ENCODE measurements at places on chromosomes 16 and 17.

DNA sequence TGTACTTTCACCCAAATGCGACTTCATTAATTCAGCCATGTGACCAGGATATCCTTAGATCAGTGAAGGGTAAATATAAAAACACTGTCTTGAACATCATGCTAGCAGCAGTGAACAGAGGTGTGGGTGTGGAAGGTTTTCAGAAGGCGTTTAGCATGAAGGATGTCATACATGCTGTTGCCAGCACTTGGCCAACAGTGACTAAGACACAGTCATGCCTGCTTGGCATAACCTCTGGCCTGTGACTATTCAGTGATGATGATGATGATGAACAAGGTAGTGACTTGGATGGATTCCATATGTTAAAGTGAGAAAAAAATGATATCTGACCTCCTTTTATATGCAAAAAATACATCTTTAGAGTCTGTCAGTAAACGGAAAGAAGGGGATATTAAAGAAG, 97.9 kb downstream of the MAP2K4 start:
- DNase-seq, result no peak

DNA sequence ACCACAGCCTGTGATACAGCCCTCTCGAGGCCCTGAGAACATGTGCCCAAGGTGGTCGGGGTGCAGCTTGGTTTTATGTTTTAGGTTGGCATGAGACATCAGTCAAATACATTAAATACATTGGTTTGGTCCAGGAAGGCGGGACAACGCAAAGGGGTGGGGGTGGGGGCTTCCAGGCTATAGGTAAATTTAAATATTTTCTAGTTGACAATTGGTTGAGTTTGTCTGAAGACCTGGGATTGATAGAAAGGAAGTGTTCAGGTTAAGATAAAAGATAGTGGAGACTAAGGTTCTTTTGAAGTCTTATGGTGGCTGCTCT, 1.2 kb upstream of the ZKSCAN2 start:
- peak; percentile 34 for DNase-seq

DNA sequence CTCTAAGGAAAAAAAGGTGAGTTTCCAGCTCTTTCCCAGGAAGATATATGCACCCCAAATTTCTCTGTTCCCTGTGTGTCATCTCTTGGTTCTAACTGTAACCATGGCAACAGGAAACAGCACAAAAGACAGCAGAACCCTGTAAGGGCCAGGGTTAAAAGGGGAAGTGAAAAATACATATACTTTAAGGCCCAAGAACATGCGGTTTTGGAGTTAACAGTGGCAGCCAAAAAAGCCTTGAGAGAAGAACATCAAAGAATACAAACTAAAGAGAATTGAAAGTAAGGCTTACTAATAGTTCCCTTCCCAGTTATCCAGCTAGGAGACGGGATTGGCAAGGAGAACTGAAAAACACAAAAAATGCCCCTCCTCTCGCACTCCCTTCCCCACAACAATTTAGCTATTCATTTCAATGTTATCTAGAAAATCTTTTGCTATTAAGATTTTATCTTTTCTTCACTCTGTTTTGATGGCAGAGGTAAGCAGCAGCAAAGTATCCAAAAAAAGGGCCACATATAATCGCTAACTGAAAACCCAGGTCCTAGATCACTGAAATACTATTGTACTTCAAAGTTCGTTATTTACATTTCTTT, 1.5 kb downstream of the SPOP start:
- peak; percentile 74 for DNase-seq

DNA sequence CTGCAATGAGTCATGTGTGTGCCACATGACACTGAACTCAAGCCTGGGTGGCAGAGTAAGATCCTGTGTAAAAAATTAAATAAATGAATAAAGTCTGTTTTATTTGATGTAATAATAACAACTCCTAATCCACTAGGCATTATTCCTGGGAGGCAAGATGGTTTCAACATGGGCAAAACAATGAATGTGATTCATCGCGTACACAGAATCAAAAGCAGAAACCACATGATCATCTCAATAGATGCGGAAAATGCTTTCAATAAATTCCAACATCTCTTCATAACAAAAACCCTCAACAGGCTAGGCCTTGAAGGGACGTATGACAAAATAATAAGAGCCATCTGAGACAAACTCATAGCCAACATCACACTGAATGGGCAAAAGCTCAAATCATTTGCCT, 195.4 kb downstream of the CDH11 start:
- no peak for DNase-seq

GRCh38 chr17:52420555-52421078, 262.1 kb upstream of the CA10 start:
- DNase-seq, result no peak

- peak; percentile 78 for DNase-seq
Measured at GRCh38 chr16:2005646-2006045, 4.0 kb downstream of the ZNF598 start.

DNA sequence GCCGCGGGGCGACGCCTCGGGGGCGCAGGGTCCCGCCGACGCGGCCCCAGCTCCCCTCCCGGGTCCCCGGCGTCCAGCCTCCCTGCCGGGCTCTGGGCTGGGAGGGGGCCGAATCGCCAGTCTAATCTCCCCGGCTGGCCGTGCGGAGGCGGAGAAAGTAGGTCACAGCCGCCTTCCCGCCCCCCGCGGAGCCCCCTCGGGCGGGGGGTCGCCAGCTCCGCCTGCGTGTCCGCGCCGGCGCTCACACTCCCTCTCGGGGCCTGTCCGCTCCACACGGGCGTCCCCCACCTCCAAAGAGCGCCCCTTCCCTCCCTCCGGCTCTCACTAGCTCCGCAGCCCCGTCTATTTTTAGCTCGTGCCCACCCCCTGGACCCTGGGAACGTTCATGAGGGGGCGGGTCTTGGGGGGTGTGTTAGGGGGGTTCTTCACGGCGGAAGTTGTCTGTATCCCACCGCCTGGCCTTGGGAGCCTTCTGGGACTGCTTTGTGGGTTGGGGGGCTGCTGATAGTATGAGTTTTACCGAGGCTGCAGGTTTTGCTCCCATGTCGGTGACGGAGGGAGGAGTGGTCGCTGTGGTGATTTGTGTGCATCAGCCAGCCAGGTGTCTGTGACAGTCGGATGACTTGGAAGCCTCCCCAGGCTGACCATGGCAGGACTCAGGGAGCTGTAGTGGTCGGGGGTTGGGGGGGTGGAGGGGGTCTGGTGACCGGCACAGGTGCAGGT, 1.1 kb downstream of the ATP1B2 start:
- no peak for DNase-seq

DNA sequence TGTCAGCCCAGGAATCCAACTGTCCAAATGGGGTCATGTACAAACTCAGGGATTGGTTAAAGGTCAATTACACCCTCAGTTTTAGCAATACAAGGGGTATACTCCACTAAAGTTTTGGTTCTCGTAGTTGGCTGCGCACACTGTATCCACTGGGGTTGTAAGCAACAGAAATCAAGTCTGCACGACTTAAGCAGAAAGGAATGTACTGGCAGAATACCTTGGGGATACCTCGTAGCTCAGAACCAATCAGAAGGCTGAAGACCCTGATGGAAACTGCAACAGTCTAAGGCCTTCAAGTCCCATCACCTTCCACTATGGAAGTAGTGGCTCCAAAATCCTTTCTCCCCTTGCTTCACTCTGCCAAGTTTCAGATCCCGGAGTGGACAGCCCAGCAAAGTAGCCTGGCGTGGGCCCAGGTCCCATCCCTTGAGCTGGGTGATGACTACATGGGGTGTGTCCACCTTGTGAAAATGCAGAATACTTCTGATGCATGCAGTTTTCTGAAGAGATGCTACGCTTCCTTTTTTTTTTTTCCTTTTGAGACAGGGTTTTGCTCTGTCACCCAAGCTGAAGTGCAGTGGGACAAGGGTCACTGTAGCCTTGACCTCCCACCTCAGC, 21.1 kb upstream of the RPH3AL start:
- no peak for DNase-seq

- no peak for DNase-seq
Measured at GRCh38 chr17:51508048-51508447, 247.7 kb downstream of the UTP18 start.

DNA sequence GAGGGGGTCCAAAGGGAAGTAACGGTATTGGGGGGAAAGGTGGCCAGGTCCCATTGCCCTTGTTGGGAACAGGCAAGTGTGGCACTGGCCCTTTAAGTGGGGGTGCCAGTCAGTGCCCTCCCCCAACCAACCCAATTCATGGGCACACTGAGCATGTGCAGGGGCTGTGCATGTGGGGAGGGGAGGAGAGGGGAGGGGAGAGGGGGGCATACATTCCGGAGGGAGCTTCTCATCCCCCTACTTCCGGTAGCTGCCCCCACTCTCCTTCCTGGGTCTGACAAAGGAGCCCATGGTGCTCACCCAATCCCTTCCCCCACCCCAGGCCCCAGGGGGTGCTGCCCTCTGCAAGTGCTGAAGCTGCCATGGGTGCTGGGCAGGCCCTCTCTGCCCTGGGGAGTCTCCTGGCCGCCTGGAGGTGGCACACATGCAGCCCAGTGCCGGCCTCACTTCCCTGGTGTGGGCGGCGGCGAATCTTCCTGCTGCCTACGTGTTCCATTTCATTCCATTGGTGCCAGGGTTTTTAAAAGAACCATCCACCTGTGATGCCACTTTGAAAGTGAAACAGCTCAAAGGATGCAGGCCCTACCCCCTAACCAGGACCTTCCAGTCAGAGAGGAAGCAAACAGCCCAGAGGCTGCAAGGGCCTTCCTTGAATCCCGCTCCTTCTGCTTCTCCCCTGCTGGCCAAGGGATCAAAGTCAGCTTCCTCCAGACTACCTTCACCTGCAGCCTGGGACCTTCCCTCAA, 11.0 kb downstream of the HEXIM2 start:
- DNase-seq, result peak; percentile 44

- no peak for DNase-seq
Measured at GRCh38 chr17:18285296-18285695, 24.8 kb downstream of the MIEF2 start.

- no peak for DNase-seq
Measured at GRCh38 chr16:88983771-88984687, 7.0 kb upstream of the CBFA2T3 start.

- DNase-seq, result no peak
Measured at GRCh38 chr16:79816081-79816497, 215.6 kb upstream of the MAF start.

GRCh38 chr16:50581845-50582244, 33.6 kb downstream of the NKD1 start:
- no peak for DNase-seq

DNA sequence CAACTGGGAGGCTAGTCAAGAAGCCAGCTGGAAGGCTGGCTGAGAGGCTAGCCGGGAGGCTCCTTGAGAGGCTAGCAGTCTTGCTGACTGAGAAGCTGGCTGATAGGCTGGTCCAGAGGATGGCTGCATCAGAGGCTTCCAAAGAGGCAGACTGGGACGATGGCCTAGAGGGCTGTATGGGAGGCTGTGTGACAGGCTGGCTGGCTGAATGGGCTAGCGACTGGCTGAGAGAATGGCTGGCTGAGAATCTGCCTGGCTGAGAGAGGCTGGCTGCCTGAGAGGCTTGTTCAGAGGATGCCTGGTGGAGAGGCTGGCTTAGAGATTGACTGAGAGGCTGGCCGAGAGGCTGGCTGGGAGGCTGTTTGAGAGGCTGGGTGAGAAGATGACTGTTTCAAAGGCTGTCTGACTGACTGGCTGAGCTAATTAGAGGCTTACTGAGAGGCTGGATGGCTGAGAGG, 34.8 kb upstream of the ACSM2B start:
- DNase-seq, result no peak

DNA sequence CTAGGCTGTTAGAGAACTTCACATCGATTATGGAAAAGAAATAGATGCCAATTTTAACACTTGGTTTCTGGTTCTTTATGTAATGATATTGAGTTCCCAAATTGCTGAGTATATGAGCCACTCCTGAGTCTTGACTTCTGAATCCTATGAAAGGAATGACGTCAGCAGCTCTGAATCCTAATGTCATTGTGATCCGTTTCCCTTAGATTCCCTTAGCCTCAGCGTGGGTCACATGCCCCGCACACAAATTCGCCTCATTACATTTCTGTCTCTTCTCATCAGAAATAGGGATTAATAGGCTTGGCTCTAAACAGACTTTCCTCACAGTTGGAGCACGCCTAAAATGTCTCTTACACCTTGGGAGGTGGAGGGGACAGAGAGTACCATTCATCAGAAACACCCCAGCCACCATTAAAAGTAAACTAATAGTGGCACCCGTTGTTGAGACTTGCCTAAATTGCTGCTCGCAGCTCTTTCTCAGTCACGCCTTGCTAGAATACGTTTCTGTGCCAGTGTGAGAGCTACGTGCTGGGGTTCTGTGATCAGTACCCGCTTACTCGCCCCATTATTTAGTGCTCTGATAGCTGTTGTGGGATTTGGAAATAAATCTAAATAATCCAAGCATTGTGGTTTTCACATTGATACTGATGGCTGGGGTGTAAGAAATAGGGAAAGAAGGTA, 7.1 kb downstream of the MRM3 start:
- no peak for DNase-seq

DNA sequence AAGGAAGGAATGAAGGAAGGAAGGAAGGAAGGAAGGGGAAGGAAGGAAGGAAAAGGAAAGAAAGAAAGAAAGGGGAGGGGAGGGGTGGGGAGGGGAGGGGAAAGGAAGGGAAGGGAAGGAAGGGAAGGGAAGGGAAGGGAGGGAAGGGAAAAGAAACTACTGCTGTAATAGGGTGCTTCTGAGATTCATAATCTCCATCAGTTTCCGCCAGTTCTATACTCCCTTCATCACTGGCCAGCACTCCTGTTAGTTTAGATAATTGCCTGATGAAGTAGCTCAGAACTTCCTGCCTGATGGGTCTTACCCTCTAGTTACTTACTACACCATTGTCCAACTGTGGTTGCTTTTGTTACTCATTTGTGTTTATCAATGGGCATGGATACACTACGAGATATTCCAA, 2.0 kb upstream of the KRTAP9-6 start:
- no peak for DNase-seq

GRCh38 chr17:45854209-45854608, 9.5 kb downstream of the SPPL2C start:
- no peak for DNase-seq

DNA sequence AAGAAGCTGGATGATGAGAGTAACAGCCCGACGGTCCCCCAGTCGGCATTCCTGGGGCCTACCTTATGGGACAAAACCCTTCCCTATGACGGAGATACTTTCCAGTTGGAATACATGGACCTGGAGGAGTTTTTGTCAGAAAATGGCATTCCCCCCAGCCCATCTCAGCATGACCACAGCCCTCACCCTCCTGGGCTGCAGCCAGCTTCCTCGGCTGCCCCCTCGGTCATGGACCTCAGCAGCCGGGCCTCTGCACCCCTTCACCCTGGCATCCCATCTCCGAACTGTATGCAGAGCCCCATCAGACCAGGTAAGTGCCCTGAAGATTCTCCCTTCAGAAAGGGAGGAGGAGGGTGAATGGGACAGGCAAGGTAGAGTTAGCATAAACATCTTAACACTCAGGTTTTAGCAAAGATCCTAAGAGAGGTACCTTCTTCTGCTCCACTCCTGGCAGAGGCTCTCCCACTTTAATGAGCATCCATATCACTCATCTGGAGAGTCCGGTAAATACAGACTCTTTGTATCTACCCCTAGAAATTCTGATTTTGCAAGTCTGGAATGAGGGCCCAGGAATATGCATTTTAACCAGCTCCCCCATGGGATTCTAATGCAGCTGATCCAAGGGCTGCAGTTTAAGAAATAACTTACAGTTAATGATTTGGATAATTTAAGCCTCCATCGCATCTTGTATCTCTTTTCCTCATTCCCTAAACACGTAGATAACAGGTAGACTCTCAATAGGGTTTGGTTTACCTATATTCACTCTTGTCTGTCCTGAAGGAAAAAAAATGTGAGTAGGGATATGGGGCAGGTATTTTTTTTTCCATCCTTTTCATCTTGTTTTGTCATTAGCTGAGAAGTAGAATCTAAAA, 3.3 kb downstream of the HLF start:
- DNase-seq, result no peak
